Epithelial cell of proximal tubule (primary cell): ENCODE measurements at places on chromosomes 1 and 21.

DNA sequence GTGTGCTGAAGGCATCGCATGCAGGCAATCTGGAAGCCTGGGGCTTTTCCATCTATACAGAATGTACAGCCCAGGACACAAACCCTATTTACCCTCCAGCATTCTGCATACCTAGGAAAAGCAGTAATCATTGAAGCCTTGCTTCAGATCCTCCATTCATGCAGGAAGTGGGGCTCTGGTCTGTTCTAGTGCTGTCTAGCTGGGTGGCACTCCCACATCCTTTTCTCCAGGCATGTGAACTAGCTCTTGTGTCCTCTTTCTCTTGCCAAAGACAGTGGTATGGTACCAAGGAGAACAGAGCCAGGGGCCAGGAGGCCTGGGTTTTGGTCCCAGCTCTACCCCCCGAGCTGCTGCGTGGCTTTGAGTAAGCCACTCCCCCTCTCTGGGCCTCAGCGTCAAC is 21.7 kb downstream of the LRP8 start:
- DNase-seq: no peak

GRCh38 chr1:193326296-193326695 is 139.9 kb upstream of the B3GALT2 start:
- no peak for DNase-seq

GRCh38 chr1:104353580-104353979 is 603.9 kb downstream of the AMY1C start:
- no peak for DNase-seq

DNA sequence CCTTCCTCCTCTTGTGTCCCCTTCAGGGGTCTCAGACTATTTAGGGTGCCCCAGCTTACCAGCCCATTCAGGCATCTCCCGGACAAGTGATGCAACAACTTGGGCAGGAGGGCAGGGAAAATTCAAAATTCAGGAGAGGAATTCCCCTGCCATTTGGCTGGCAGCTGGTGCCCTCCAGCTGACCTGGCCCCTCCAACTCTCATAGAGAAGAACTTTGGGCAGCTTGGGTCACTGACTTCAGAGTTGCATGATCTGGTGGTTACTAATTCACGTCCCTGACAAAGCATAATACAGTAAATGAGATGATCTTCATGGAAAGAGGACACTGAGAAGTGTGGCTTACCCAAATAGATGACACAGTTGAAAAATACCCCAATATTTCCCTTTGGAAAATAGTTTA is at the start of gene FCAMR:
TSS of gene FCAMR (minus strand) at position 15 of the 400 bp plus-strand sequence. CDS start 335 bp downstream, outside the sequence.
- no peak for DNase-seq

- DNase-seq: no peak
Observed at GRCh38 chr1:221636967-221637366, 104.9 kb downstream of the DUSP10 start.

GRCh38 chr21:37555672-37556261 is 189.2 kb downstream of the DYRK1A start:
- DNase-seq: no peak
